NCI-H1417 (cell line): ENCODE measurements at places on chromosomes 7 and 10.

- DNase-seq: no peak
These were observed 59.0 kb downstream of the GNA12 start for GRCh38 chr7:2785071-2785500.

DNA sequence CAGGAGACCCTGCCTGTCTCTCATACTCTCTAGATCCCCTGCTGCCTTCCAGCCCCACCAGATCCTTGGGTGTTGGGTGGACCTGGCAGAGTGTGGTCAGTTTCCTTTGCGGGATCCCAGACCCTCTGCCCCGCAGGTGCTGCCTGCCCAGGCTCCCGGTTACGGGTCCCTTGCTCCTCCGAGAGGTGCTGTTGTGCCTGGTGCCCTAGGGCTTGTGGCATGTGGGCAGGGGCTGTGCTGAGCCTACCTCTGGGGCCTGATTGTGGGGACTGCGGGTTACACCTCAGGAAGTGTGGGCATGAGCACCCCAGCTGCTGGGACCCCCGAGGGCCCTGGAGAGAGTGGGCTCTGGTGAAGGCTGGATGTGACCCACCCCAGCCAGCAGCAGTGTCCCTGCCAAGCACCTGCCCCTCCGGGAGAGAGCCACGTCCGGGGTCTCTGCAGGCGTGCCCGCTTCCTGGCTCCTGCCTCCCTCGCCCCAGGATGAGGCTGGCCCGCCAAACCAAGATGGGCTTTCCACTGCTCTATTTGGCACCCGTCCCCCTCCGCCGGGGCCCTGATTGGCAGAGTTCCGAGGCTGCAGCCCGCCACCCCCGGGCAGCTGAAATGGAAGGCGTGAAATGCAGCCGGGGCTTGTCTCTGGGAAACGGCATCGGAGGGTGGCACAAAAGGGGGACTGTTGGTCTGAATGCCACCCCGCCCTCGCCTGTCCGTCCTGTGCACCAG is 17.0 kb downstream of the CLIP2 start:
- DNase-seq: no peak

GRCh38 chr10:26556748-26557640 is 118.9 kb downstream of the APBB1IP start:
- peak; percentile 68 for DNase-seq

DNA sequence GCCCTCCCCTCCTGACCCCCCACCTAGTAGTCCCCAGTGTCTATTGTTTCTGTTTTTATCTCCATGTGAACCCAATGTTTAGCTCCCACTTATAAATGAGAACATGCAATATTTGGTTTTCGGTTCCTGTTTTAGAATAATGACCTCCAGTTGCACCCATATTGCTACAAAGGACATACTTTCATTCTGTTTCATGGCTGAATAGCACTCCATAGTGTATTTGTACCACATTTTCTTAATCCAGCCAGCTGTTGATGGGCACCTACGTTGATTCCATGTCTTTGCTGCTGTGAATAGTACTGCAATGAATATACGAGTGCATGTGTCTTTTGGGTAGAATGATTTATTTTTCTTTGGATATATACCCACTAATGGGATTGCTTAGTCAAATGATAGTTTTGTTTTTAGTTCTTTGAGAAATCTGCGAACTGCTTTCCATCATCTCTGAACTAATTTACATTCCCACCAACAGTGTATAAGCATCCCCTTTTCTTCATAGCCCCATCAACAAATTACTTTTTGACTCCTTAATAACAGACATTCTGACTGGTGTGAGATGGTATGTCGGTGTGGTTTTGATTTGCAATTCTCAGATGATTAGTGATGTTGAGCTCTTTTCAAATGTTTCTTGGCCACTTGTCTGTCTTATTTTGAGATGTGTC is 128.4 kb upstream of the PHYHIPL start:
- no peak for DNase-seq

GRCh38 chr7:142669074-142669654 is 80.1 kb upstream of the PRSS1 start:
- peak; percentile 29 for DNase-seq

DNA sequence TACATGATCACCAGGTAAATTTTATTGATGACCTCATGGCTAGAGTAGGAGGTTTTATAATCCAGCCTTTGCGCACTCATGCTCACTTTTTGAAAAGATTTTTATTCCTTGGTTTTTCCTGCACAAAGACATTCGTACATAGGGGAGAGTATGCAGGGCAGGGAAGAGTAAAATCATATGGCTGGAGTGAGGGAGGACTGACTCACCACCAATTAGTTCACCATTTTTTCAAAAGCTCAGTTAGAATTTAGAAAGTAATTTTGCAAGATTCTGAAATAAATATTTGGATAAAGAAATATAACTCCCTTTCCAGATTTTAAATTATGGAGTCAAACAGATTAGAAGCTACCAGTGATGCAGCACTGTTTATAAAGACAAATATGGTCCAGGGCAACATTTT is 111.9 kb downstream of the SEMA3D start:
- DNase-seq: no peak
